ENCODE measurements at places on chromosomes 3 and 15.

GRCh38 chr3:165653130-165653778 lies 184.0 kb downstream of the BCHE start:
- DNase-seq = no peak

DNA sequence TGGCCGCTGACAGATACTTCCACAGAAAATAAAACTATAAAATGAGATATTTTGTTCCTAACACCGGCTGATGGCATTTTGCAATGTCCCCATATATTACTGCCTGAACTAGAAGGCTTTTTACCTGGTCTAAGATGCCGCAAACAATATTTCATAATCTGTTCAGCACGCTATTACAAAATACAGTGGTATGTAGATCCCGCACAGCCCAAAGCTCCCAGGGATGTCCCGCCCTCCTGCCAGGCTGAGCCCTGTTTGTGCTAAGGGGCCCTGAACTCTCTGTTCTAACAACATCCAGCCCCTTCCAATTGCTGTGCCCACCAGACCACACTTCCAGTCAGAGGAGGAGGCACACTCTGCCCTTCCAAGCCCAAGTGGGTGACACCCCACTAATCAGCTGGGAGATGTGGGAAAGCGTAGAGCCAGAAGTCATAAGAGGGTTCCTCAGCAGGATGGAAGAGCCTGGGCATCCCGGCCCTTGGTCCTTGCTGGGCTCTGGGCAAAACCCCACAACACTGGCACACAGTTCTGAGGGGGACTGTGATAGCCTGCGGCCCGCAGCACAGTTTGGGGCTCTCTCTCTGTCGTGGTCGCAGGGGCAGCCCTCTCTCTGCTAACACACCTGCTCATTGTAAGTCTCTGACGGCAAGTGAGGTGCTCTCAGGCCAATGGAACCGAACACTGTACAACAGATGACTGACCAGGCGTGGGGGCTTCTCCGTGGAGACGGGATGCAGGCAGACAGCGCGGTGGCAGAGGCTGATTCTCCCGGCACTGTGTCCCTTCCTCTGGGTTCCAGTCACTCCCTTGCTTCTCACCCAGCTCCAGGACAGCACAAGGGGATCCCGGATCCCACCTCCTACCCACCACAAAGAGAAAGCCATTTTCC lies 55.2 kb downstream of the PCSK6 start:
- no peak for DNase-seq

DNA sequence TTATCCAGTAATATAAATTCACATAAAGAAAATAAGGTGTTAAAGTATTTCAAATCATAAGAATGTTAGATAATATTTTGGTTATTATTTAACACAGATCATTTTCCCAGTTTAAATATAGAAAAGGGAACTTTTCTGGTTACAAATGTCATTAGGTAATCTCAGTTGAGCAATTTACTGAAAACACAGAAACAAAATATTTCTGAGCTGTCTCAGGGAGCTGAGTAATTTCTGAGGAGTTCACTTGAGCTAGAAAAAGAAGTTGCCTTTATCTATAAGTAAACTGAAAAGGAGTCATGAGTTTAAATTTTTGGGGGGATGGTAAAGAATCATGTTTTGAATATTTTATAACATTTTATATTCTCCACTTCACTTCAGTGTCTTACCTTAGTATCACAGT lies 855.4 kb upstream of the ARPP21 start:
- no peak for DNase-seq

- DNase-seq = peak; percentile 73
Measured at GRCh38 chr3:177050501-177051237, 146.6 kb downstream of the TBL1XR1 start.

DNA sequence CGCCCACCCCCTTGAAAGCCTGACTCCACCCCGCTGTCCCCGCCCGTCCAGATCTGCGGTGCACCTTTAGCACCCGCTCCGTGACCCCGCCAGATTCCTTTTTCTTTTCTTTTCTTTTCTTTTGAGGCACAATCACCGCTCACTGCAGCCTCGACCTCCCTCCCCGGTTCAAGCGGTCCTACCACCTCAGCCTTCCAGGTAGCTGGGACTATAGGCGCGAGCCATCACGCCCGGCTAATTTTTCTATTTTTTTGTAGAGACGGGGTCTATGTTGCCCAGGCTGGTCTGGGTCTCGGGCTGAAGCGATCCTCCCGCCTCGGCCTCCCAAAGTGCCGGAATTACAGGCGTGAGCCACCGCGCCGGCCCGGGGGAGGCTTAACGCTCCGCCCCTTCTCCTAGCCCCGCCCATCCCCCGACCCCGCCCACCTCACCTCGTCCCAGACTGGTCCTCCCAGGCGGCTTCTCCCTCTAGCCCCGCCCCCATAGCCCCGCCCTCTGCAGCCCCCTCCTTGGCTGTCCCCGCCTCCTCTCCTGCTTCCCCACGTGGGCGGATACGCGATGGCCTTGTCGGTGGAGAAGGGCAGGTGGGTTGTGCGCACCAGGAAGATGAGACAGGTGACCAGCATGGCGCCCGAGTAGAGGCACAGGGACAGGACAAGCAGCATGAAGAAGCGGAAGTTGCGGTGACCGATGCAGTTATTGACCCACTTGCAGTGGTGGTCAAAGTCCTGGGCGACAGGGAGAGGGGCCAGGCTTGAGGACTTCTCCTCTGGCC lies 3.2 kb downstream of the ZDHHC19 start:
- DNase-seq = no peak

DNA sequence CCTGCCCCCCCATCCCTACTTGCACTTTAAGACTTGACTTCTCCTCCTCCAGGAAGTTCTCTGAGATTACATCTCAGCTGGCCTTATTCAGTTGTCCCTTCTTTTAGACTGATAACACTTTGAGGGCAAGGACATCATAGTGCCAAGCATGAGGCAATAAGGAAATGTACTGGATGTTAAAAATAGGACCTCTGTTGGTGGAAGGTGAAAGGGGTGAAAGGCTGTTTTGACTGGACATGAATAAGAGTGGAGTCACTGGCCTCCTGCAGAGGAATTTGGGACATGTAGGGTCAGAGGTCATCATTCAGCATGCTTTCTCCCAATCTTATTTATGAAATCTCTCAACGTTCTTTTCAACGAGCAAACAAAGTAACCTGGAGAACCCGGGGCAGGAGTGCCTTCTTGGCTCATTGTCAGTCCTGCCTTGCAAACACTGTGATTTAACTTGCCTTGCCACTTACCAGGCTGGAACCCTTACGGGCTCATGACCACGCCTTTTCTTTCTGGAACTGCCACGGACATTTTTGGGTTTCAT lies 38.6 kb downstream of the TRIM71 start:
- DNase-seq = no peak

GRCh38 chr3:66552846-66553245 lies 52.0 kb upstream of the LRIG1 start:
- DNase-seq = no peak

GRCh38 chr3:112649478-112649735 lies 8.5 kb upstream of the CCDC80 start:
- DNase-seq = no peak

DNA sequence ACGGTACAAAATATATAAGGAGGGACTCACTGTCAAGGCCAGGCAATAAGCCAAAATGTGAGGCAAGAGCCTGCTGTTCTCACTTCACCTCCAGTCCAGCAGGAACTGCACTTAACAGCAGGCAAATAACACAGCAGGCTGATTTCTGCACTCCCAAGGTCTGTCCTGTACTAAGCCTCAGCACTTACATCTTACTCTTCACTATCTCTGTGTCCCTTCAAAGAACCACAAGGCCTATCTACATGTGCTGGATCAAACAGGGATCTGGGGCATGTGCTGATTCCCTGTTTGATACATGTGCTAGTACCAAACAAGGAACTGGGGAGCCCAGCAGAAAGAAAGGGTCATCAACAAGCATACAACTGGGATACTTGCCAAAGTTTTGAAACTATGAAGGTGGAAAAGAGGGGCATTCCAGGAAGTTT lies 22.2 kb downstream of the UACA start:
- peak; percentile 47 for DNase-seq

GRCh38 chr15:25838871-25839195 lies 24.3 kb downstream of the ATP10A start:
- no peak for DNase-seq

- no peak for DNase-seq
Measured at GRCh38 chr3:183944775-183945174, 60.1 kb upstream of the PARL start.

Measured in AML-193 (cell line).